ENCODE measurements at places on chromosomes 1 and 21. TPM values are rescaled to one million over a fixed set of nuclear protein-coding genes. Genes with fewer than 3 reads are reported as not detected.
A peak's percentile ranks its signal among the peaks of the same experiment; 100 is the strongest.

The TTC39A gene
- total RNA-seq = 1.3 TPM

The ZNF593OS gene
- total RNA-seq = not detected

The FCRL6 gene
- total RNA-seq = 0.09 TPM

The CSMD2 gene
- 0.09 TPM for total RNA-seq

The SMPDL3B gene
- total RNA-seq = 0.33 TPM

The SPATA1 gene
- total RNA-seq = 0.75 TPM

The PSEN2 gene
- 19.0 TPM for total RNA-seq

The WDR64 gene
- total RNA-seq = 0.08 TPM

The DARS2 gene
- 9.7 TPM for total RNA-seq

DNA sequence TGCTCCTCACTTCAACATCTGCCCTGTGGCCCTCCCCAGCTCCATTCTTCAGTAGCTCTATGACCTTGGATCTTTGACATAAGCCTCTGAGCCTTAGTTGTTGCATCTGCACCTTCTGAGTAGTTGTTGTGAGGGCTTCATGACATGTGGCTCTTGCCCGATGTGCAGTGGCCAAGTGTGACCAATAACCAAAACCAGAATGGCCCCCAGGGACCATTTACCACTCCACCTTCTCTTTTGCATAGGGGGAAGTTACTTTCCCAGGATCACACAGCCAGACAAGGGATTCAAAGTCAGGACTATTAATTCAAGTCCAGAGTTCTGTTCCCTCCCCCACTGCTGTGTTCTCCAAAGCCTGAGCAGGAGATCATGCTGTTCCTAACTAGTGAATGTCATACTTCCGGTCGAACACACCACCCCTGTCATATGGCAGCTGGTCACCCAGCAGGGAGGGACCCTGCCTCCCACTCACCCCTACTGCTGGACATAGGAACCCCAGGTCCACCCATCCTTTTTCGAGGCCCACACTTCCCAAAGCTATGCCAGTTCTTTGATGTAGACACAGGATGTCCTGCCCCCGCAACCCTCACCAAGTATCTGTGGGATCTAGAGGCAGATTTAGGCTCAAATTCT lies 4.0 kb downstream of the FGR start:
- H3K4me3 ChIP-seq = no peak overlapping the region
- H3K27ac ChIP-seq = peak overlapping the region; percentile 57
- H3K4me1 ChIP-seq = peaks cover 10% of the 10 kb centered on the region
- DNase-seq = no peak

DNA sequence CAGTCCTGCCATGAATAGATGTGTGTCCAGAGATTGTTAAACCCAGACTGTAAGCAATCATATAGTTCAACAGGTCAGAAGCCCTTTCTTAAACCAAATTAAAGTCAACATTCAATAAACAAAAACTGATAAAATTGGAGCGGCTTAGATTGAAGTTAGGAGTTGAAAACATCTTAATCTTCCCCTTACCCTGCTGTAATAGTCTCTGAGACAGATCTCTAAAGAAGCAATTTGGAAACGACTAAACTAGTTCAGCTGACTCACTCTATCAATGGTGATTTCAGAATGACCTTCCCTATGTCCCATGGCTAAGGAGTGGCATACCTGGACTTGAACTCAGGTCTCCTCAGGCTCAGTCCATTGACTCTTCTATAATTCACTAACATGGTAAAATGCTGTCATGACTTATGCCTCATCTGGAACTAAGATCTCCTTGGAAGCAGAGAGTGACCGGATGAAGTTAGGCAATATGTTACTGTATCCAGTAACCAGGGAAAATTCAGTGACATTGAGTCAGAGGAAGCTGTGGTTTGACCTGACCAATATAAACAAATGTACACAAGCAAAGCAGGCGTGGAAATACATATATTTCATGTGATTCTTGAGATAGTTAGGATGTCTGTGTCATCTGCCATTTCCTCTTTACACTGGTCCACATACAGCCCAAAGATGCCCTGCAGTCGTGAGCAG lies 30.1 kb downstream of the SGIP1 start:
- H3K4me1 ChIP-seq = no peaks in the 10 kb centered on the region
- no peaks in the 10 kb centered on the region for H3K27me3 ChIP-seq
- no peak overlapping the region for H3K27ac ChIP-seq
- H3K4me3 ChIP-seq = no peak overlapping the region
- DNase-seq = no peak

- no peaks in the 10 kb centered on the region for H3K4me1 ChIP-seq
- no peaks in the 10 kb centered on the region for H3K36me3 ChIP-seq
- no peaks in the 10 kb centered on the region for H3K27me3 ChIP-seq
- no peak overlapping the region for H3K27ac ChIP-seq
- no peak overlapping the region for H3K4me3 ChIP-seq
Measured at GRCh38 chr1:87117761-87118368, 203.4 kb downstream of the HS2ST1 start.

GRCh38 chr1:77929806-77930205 lies 41.4 kb downstream of the NEXN start:
- H3K4me3 ChIP-seq = no peak overlapping the region
- H3K27ac ChIP-seq = no peak overlapping the region
- no peak for DNase-seq
- H3K4me1 ChIP-seq = no peaks in the 10 kb centered on the region

DNA sequence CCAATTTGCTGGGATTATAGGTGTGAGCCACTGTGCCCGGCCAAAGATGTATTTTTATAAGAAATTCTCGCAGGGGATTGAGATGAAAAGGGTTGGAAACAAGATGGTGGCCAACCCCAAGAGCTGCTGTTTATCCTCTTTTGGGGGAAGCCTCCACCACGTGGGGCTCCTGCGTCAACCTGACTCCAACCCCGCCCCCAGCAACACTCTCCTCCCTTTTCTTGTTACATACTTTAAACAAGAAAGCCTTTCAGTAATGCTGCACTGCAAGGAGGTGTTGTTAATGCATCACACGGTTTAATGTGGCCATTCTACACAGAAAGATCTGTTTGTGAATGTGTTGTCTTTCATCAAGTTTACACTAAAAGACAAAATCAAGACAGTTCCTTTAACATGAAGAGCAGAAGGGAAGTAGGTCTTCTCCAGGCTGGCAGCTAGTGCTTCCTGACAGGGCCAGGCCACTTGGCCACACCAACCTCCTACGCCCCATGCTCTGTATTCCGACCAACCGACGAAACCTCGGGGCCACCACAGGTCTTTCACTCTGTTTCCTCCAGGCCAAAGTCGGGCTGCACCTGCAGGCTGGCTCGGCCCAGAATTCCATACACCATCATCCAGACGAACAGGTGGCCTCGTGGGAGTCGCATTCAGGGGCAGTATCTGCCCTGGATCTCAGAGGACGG lies 25.9 kb downstream of the C2CD2 start:
- no peaks in the 10 kb centered on the region for H3K27me3 ChIP-seq
- no peak overlapping the region for H3K4me3 ChIP-seq
- H3K27ac ChIP-seq = peak overlapping the region; percentile 12
- H3K36me3 ChIP-seq = no peaks in the 10 kb centered on the region

GRCh38 chr1:229913489-229913888 lies 153.5 kb upstream of the GALNT2 start:
- no peak for DNase-seq
- no peaks in the 10 kb centered on the region for H3K36me3 ChIP-seq
- no peak overlapping the region for H3K4me3 ChIP-seq
- no peaks in the 10 kb centered on the region for H3K27me3 ChIP-seq
- H3K27ac ChIP-seq = no peak overlapping the region

- DNase-seq = no peak
- no peaks in the 10 kb centered on the region for H3K27me3 ChIP-seq
- peaks cover 6% of the 10 kb centered on the region for H3K4me1 ChIP-seq
- peak overlapping the region; percentile 49 for H3K27ac ChIP-seq
- peak overlapping the region; percentile 71 for H3K4me3 ChIP-seq
- H3K36me3 ChIP-seq = no peaks in the 10 kb centered on the region
Measured at GRCh38 chr1:29237852-29238619, 1.7 kb downstream of the PTPRU start.

GRCh38 chr1:89855413-89856123 lies 34.7 kb downstream of the LRRC8D start:
- H3K27me3 ChIP-seq = no peaks in the 10 kb centered on the region
- no peaks in the 10 kb centered on the region for H3K36me3 ChIP-seq
- no peak overlapping the region for H3K4me3 ChIP-seq
- no peak for DNase-seq
- no peak overlapping the region for H3K27ac ChIP-seq
- H3K4me1 ChIP-seq = no peaks in the 10 kb centered on the region

- H3K36me3 ChIP-seq = no peaks in the 10 kb centered on the region
- no peak overlapping the region for H3K27ac ChIP-seq
- DNase-seq = no peak
- H3K27me3 ChIP-seq = no peaks in the 10 kb centered on the region
- H3K4me3 ChIP-seq = no peak overlapping the region
Measured at GRCh38 chr1:84581648-84582047, 7.4 kb upstream of the CTBS start.

- H3K4me3 ChIP-seq = no peak overlapping the region
- H3K36me3 ChIP-seq = no peaks in the 10 kb centered on the region
Measured at GRCh38 chr1:237681210-237681609, 209.5 kb downstream of the ZP4 start.

Measured in liver (tissue), 10 donors.